Eye (tissue), 1 donor: ENCODE measurements at places on chromosomes 2 and 18.
A peak's percentile ranks its signal among the peaks of the same experiment; 100 is the strongest.

DNA sequence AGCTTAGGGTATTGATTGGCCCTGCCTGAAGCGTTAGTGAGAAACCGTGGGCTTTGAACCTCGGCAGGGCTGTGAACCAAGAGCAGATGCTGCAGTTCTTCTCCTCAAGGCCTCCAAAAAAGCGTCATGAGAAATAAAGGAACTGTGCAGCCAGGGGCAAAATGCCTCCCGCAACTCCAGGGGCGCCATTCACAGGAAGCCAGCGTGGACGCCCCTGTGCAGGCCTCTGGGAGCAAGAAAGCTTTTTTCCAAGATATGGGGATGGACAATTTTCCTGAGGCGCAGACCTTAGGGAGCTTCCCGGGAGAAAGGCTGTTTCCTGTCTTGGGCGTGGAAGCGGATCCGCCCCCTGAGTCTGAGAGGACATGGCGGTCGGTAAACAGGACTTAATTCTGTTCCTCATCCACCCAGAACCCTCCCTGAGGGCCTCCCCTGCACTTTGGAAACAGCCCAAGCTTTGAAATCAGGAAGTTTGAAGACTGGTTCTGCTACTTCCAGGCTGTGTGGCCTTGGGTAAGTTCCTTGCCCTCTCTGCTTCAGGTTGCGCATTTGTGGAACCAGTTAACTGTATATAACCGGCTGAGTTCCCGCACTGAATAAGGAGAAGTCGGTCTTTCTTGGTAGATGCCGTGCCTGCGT is 29.6 kb upstream of the CABLES1 start:
- no peak for DNase-seq

DNA sequence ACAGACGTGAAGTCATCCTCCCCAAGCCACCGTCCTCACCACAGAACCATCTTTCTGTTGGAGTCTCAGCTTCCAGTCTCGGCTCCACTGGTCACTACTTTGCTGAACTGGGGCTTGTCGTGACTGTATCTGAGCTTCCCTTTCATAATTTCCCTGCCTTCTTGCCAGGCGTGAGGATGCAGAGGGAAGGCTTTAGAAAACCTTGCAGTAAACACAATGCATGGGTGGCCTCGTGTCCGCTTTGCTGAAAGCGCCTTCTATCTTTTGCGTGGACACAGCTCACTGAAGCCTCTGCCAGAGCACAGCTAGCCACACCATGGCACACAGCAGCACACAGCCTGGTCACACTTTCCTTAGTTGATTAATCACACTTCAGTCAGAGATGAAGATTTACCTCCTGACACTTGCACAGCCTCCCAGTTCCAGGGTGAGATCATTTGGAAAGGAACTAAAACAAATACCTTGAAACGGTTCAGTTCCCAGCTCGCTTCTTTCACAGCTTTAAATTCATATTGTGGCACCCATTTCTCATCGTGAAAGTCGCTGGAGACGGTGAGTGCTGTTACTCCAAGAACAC is 2.8 kb upstream of the GPR45 start:
- DNase-seq: no peak

GRCh38 chr2:146721486-146721885 is 1123.3 kb upstream of the ACVR2A start:
- DNase-seq: no peak

DNA sequence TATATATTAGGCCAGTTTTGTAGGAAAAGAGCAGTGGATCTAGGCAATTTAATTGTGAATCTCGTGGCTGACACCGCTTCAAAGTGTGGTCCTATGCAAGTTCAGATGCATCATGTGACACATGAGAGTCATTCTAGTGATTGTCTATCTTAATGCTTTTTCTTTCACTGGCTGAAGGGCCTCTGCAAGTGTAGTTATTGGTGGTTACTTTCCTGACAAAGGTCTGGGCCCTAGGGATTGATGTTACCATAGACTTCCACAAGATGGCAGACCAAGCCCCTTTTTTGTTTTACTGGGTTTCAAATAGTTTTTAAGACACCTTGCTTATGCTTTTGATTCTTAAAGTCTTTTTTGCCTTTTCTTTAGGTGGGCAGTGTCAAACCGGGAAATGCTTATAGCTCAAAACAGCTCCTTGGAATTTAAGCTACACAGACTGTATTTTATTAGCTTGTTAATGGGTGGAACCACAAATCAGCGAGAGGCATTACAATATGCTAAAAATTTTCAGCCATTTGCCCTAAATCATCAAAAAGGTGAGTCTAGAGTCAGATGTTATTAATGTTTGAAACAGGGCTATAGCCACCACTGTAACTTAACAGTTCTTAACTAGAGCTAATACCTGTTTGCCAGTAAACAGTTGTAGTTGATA is 25.9 kb downstream of the CD8A start:
- peak; percentile 63 for DNase-seq

GRCh38 chr18:13500869-13501542 is 225.4 kb downstream of the FAM210A start:
- peak; percentile 76 for DNase-seq

- no peak for DNase-seq
Measured at GRCh38 chr2:154713675-154714074, 15.2 kb downstream of the KCNJ3 start.

DNA sequence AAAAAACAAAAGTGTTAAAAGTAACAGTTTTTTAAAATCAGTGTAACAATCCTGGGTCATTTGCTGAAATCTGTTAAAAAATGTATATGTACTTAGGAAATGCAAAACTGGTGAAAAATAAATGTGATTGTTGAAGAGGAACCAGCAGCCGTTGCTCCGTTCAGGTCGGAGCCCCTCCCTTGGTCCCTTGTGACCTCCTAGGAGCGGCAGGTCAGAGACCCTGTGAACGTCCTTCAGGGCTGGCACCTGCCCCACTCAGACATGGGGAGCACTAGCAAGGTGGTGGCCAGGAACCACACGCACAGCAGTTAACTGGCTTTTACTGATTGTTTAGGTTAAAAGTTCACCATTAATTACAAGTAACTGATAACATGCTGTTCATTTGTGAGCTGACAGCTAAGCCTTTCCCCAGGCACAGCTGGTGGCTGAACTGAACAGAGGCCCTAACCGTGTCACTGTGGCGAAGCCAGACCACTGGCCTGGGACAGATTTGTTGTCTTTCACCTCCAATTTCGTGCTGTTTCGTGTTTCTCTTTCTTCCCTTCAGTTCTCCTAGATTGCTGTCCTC is 159.2 kb upstream of the ALKAL2 start:
- peak; percentile 43 for DNase-seq
